ENCODE measurements at places on chromosomes 7 and 10.

GRCh38 chr7:7077945-7078344 lies 104.4 kb upstream of the C1GALT1 start:
- no peak for DNase-seq

- DNase-seq: no peak
Observed at GRCh38 chr7:44149571-44150465, 8.7 kb upstream of the MYL7 start.

- no peak for DNase-seq
Observed at GRCh38 chr10:5944389-5945189, 32.8 kb downstream of the IL15RA start.

DNA sequence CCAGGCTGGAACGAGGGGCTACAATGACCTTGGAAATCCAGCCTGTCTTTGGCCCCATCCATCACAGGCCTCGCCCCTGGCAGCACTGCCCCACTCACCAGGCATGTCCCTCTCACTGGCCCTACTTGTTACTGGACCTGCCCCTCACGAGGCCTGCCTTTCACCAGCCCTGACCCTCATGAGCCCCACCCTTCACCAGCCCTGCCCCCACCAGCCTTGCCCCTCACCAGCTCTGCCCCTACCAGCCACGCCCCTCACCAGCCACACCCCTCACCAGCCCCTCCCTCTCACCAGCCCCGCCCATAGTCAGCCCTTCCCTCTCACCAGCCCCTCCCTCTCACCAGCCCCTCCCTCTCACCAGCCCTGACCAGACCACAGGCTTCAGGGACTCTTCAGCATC lies 57.8 kb downstream of the COL26A1 start:
- no peak for DNase-seq

DNA sequence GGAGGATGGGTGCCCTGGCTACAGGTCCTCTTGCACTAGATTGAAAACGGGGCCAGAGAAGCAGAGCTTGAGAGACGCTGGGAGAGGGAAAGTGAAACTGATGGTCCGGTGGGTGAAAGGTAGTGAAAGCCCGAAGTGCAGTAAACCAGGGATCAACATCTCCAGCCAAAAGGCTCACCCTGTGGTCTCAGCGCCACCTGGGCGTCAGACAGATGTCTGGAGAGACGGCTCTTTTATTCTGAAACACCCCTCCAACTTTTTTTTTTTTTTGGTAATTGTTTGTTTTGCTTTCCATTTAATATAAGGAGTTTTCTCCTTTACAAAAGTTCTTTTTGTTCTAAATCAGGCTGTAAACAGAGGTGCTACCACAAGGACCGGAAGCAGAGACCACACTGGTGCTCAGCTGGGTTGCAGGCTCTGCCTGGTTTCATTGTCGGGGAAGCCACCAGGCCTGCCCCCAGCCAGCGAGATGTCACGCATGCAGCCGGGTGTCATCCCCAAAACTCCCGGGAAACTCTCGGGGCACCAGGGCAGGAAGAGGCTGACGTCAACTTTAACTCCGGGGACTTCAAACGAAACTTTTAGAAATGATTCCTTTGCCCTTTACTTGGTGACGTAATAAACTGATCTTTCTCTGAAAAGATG lies 11.2 kb downstream of the IL2RA start:
- peak; percentile 70 for DNase-seq

GRCh38 chr10:79410315-79411094 lies 34.9 kb downstream of the ZCCHC24 start:
- DNase-seq: no peak

DNA sequence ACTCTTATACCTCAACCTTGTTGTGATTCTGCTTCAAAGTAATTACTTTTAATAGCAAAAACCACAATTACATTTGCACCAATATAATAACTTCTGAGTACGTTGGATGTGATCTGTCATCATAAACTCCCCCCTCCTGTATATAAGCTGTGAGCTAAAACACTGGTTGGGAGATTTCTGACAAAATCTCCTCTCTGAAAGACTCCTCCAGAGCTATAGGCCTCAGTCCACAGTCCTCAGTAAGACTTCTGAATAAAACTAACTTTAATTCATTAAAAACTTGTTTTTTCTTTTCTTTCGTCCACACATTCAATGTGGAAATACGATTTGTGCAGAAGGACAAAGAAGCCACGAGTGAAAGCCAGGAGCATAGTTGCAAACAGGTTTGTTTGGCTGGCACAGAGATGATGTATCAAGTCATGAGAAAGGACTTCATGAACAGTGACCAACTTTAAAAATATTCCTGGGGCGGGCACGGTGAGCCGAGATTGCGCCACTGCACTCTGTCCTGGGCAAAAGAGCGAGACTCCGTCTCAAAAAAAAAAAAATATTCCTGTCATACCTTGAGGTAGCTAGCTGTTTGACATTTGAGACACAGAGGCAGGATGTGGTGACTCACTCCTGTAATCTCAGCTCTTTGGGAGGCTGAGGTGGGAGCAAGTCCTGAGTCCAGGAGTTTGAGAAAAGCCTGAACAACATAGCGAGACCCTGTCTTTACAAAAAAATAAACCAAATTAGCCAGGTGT lies 91.1 kb upstream of the ARHGAP21 start:
- DNase-seq: no peak

DNA sequence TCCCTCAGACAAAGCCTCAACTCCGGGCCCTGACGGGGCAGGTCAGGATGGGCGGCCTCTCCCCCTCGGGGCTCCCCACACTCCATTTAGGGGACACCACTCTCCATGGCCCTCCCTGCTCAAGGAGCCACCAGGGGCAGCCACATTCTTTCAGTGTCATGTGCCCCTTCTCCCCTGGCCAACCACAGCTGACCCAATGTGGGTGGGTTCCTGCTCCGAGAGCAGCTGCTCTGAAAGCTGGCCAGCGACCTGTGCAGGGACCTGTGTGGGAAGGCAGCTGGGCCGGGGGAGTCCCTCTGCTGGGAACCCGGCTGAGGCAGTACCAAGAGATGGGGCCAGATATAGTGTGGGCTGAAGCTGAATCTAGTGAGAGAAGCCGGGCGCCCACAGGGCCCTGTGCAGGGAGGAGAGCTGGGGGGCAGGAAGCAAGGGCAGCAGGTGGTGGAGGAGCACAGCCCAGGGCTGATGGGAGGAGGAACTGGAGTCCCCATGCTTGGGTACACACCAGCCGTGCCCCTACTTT lies 40.6 kb upstream of the NPFFR1 start:
- DNase-seq: no peak

GRCh38 chr10:132237871-132238270 lies 51.1 kb downstream of the DPYSL4 start:
- DNase-seq: no peak

GRCh38 chr10:63667596-63668480 lies 146.6 kb downstream of the REEP3 start:
- DNase-seq: no peak

DNA sequence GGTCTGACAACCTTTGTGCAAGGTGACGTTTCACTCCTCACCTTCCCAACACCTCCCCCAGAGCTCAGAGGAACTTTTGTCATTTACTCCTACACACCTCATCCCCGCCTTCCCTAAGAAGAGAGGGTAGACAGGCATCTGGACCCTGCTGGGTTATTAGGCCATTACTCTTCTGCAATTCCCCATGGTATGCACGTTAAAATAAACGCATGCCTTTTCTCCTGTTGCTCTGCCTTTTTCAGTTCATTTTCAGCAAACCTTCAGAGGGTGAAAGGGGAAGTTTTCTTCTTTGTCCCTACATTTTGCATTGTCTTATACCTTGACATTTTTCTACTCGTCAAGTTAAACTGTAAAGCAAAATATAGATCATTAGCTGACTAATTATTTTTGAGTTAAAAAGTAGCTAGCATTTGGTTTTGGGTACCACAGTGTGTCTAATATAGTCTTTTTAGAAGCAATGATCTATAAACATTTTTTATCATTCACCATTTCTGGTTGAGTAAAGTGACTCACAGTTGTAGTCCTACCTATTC lies 10.5 kb upstream of the EDRF1 start:
- DNase-seq: no peak

GRCh38 chr10:2658780-2659179 lies 408.6 kb upstream of the PFKP start:
- DNase-seq: no peak

DNA sequence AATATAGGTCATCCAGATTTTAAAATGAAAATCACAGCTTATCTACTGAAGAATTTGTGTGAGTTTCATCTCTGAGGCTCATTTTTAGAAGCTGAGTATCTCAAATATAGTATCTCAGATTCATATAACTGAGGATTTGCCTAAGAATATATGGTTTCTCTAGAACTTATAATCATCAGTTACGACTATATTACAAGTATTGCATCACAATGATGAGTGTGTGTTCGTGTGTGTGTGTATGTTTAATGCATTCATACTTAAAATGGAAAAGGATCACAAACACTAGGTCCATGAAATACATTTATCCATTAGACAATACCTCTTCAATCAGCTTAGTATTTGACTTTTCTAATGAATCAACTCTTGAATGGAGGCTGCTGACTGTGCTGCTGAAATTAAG lies 21.3 kb downstream of the RUFY2 start:
- no peak for DNase-seq

GRCh38 chr7:119684763-119685162 lies 588.2 kb upstream of the KCND2 start:
- no peak for DNase-seq

GRCh38 chr10:44197646-44198045 lies 187.3 kb downstream of the CXCL12 start:
- no peak for DNase-seq
